ENCODE measurements at places on chromosomes 5 and 9. TPM values are rescaled to one million over a fixed set of nuclear protein-coding genes. Genes with fewer than 3 reads are reported as not detected.

The LRRC19 gene
- total RNA-seq: not detected

The ORM1 gene
- not detected for total RNA-seq

The ALDH1A1 gene
- total RNA-seq: 1.2 TPM

The BASP1 gene
- 0.69 TPM for total RNA-seq

The TMC1 gene
- not detected for total RNA-seq

DNA sequence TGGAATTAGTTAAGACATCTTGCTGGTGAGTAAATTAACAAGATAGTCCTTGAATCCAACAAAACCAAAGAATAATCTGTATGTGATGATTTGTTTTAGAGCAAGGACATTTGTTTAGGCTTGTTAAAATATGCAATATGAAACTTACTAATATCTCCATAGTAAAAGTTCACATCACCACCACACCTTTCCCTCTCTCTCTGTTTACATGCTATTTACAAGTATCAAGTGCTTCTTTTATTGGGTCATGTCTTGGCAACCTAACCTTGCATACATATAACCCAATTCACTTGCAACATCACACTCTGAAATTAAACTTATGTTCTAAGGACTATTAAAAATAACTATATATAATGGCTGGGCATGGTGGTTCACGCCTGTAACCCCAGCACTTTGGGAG lies 161.3 kb downstream of the CCDC192 start:
- DNase-seq: no peak

DNA sequence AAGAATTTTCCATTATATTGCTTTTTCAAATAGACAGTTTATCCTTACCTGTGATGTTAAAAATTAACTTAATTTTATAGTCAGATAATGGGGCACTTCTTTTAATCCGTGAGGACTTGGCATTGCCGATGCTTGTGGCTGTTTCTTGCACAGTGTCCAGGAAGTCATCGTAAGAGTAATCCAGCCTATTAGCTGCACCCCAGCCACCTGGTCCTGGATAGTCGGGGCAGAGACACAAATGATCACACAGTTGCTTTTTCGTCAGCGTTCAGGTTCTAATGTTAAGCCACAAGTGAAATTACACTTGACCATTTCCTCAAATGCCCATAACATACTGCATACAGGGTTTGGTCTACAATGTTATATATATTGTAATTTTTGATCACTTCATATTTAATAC lies 107.4 kb downstream of the SVEP1 start:
- DNase-seq: no peak

GRCh38 chr9:75692309-75692708 lies 198.2 kb upstream of the PCSK5 start:
- no peak for DNase-seq

- DNase-seq: no peak
Measured at GRCh38 chr9:73872701-73873100, 624.4 kb upstream of the RORB start.
